ENCODE measurements at places on chromosomes 5 and 9.

GRCh38 chr5:90602681-90603080, 44.1 kb downstream of the ADGRV1 start:
- no peak for DNase-seq

GRCh38 chr9:114302727-114303126, 20.2 kb upstream of the ORM1 start:
- no peak for DNase-seq

DNA sequence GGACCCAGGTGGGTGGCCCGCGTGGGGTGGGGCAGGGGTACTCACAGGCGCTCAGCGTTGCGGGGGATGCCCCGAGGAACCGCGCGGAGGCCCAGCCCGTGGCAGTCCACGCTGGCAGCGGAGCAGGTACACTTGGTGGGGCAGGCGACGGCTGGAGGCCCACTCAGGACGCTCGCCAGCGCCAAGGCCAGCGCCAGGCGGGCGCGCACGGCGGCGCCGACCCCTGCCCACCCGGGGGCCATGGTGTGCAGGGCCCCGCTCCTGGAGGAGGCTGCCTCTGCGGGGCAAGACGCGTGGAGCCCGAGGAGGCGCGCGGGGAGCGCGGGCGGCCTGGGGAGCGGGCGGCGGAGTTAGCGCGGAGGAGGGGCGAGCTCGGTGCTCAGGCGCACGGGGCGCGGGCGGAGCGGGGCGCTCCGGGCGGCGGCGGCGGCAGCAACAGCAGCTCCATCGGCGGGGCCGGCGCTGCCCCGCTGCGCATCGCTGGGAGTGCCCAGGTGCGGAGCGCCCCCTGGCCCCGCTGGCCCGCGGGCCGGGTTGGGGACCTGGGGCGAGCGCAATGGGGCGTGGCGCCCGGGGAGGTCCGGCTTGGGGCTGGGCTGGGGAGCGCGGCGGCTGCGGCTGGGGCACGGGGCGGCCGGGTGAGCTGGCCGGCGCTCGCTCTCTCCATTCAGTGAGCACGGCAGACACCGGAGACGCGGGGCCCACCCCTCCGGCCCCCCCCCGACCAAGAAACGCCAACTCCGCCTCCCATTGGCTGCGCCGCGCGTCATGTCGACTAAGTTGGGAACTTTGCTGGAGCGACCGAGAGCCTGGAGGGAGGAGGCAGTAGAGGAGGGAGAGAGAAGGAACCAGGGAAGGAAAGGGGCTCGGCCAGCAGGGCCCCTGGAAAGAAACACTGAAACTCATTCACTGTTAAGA, at the start of gene SLIT3:
Gene SLIT3 (minus strand): TSS at position 672 of the 918 bp plus-strand sequence. CDS start 430 bp downstream, at position 242.
- DNase-seq, result peak; percentile 97

DNA sequence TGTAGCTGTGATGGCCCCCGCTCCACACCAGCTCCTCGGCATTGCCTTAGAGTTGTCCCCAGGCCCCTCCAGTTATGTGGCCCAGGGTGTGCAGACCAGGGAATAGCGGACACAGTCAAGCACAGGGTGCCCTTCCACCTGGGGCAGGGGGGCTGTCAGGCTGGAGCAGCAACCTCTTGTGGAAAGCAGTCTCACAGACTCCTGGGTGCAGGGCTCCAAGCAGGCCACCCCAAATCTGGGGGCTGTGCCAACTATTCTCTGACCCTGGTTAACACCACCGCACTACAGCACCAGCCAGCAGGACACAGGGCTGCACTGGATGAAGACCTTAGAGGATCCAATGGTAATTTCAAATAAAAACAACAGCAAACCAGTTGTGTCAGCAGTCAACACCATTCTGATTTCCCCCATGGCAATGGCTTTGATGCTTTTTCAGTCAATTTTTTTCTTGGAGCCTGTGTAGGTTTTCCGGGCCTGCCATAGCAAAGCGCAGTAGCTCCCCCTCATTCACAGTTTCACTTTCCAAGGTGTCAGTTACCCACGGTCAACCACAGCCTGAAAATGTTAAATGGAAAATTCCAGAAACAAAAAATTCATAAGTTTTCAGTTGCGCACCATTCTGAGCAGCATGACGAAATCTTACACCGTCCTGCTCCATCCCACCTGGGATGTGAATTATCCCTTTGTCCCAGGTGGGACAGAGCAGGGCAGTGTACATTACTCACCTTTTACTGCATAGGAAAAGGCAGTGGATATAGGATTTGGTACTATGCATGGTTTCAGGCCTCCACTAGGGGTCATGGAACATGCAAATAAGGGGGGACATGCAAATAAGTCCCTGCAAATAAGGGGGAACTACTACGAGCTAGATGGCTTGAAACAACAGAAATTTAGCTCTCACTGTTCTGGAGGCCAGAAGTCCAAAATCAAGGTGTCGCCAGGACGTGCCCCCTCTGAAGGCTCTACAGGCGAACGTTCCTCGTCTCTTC, 49.0 kb downstream of the C5orf15 start:
- no peak for DNase-seq

Measured in adipocyte (in vitro differentiated cells).